ENCODE measurements at places on chromosomes 5 and 9.

GRCh38 chr5:43231977-43232376, 40.0 kb downstream of the NIM1K start:
- DNase-seq = no peak

DNA sequence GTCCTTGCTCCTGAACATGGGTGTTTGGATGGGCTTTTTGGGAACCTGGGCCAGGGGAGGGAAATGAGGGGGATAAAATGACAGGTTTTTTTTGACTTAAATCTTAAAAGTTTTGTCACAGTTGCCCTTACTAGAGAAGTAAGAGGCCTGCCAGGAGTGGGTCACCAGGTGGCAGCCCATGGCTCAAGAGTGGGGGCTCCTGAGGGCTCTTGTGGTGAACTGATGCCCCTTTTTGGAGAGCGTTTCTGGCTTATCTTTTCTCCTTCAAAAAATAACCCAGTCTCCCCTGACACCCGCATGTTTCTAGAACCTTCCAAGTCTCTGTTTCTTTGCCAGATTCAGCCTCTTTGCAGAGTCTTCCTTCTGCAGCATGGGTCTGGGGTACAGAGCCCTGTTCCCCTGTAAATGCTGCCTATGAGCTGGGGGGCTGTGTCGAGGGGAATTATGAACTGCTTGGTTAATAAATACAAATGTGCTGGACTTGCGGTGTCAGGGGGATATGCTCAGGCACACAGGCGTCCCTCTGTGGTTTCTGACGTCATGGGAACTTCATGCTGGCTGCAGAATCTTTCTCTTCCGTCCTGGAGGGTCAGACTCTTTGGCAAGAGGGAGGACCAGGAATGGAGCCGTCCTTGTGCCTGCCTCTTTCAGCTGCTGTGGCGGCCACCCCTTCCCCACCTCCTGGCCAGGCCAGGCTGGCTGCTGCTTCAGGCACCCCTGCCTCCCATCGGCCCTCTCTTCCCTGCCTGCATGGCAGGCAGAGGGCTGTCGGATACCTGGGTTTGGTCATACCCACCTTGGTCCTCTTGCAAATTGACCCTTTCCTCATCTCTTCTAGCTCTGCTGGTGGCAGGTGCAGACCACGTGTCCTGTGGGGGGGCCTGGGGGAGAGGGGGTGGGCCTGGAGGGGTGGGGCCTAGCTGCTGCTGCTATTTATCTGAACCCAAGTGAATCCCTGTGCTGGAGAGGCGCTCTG, 30.1 kb downstream of the PTPA start:
- DNase-seq = no peak

DNA sequence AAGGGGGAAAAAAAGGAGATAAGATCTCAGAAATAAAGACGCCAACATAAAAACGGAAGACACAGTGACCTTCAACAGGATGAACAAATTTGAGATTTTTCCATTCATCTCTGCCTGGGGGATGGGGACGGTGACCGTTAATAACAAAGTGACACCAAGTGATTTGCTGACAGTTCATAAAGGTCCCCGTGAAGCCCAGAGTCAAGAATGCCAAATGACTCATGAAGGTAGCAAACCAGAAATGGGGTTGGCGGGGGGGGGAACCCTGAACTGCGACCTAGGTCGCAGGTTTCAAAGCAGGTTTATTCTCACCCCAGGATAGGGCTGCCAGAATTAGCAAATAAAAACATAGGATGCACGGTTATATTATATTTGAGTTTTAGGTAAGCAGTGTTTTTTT, 21.1 kb upstream of the SHB start:
- DNase-seq = no peak

DNA sequence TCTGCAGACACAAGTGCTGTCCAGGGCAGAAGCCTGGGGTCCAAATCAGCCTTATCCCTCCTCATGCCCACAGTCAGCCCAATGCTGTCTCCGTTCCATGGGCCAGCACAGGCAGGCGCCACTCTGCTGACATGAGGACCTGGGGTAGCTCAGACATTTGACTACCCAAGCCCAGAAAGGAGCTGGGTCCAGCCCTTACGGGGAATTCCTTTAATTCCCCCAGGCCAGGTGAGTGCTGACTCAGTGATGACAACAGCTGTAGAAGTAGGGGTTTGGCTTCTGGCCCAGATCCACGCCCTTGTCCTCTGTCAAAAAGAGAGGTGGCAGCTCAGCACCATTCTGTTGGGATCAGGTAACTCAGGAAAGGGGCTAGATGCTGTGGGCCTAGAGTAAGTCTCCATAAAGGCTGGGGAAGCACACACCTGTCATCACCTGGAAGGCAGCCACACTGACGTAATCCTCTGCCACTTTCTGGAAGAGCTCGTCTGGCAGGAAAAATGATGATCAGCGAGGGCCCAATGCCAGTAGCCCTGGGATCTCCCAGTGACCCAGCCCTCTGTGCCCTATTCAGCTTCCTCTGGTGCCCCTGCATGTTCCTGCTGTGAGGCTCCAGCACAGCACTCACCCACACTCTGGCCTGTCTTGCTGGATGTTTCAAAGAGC, 1.9 kb downstream of the RAB24 start:
- DNase-seq = no peak

DNA sequence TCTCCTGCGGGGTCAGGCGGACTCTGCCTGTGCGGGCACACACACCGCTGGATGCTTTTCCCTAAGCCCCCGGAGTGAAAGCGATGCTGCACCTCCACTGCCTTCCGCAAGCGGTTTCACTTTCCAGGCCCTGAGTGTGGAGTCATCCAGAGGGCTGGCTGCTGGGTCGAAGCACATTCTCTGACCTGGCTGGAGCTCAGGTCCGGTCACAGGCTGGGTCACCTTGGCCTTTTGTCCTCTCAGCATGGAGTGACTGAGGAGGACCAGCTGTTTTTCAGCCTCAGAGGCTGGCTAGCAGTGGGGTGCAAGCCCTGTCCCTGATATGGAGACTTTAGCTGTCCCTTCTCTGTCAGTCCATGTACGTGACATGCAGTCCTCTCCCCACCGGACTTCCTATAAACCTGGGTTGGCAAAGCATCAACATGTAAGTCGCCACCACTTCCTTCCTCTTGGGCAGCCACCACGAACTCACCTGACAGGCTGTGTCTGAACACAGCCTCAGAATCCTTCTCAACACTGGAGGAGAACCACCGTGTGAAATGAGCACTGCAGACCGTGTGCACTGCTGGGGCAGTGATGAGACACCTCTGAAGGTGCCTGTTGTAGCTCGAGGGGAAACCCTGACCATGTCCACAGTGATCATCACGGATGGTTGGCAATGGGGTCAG, 51.3 kb downstream of the GADD45G start:
- DNase-seq = no peak

DNA sequence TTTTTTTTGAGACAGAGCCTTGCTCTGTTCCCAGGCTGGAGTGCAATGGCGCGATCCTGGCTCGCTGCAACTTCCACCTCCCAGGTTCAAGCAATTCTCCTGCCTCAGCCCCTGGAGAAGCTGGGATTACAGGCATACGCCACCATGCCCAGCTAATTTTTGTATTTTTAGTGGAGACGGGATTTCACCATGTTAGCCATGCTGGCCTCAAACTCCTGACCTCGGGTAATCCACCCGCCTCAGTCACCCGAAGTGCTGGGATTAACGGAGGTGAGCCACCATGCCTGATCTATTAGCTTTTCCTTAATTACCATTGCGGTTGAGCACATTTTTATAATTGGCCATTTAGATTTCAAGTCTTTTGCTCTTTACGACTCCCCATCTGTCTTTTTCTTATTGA, 2.9 kb upstream of the FLT4 start:
- DNase-seq = no peak

DNA sequence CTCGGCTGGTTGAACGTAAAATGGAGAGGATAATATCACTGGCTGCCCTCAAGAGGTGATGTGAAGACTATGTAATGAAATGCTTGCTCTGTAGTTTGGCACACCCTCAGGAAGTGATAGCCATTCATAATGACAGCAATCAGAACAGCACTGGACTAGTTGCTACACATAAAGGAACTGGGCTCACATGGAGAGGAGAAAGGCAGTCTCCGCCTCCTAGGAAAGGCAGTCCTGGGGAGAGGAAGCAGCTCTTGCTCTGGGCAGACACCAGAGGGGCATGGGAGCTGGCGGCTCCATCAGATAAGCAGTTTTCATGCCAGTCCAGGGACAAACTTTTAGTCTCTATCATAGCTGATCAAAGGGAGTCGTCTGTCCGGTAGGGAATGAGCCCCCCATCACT, 46.9 kb downstream of the ARHGEF37 start:
- DNase-seq = no peak
